ENCODE measurements at places on chromosomes 2 and 18.

- DNase-seq: no peak
Observed at GRCh38 chr2:74039611-74040010, 54.9 kb downstream of the TET3 start.

DNA sequence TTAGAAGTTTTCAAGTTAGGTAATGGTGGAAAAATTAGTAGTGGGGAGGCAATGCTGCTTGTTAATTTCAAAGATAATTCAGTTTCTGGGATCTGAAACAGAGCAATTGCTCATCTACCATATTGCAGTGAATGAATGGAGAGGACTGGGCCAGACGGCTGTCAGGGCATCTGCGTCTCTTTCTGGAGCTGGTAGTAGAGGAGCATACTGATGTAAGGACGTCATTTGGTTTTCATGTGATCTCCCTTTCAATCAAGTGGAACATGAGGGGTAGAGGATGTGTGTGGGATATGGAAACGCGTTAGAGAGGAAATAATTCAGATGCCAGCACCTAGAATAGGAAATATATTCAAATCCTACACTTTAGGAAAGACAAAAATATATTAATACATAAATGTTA, 490.3 kb downstream of the ADCYAP1 start:
- no peak for DNase-seq

DNA sequence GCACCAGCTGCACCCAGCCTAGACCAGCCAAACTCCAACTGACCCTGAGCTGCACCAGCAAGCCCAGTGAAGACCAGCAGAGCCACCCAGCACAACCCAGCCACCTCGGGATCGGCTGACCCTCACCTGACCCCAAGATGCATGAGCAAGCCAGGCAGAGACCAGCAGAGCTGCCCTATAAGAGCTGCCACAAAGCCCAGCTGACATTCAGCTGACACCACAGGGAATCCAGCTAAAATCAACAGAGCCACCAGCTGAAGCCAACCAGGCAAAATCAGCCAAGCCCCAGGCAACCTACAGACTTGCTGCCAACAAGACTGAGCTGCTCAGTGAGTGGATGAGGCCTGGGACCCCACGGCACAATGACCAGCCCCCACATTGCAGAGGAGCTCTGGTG, 54.6 kb downstream of the CYP27C1 start:
- DNase-seq: no peak

- DNase-seq: no peak
Observed at GRCh38 chr2:182266909-182267308, 159.9 kb downstream of the PDE1A start.

DNA sequence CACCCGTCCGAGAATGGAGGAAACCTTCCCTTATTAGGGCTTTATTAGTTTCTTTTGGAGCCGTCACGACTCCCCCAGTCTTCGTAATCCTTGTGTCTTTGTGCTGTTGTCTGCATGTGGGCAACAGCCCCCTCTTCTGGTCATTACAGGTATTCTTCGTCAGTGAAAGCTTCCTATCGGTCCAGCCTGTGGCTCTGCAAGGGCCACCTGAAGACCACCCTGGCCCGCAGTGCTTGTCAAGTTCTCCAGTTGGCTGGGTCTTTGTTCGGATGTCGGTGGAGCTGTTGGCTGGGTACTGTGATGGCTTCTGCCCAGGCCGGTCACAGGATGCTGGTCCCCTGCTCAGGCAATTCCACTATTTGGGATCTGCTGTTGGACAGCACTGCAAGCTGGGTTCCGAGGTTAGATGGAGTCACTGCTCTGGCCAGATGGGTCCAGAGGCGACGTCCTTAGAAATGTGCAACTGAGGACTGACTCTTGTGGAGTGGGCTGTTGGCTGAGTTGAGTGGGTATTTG, 19.2 kb downstream of the E2F6 start:
- no peak for DNase-seq

- no peak for DNase-seq
Observed at GRCh38 chr2:7440977-7441376, 523.8 kb downstream of the RNF144A start.

GRCh38 chr2:240388471-240389301, 46.8 kb upstream of the GPC1 start:
- DNase-seq: no peak

- DNase-seq: no peak
Observed at GRCh38 chr2:33033606-33034081, 86.9 kb downstream of the LTBP1 start.

DNA sequence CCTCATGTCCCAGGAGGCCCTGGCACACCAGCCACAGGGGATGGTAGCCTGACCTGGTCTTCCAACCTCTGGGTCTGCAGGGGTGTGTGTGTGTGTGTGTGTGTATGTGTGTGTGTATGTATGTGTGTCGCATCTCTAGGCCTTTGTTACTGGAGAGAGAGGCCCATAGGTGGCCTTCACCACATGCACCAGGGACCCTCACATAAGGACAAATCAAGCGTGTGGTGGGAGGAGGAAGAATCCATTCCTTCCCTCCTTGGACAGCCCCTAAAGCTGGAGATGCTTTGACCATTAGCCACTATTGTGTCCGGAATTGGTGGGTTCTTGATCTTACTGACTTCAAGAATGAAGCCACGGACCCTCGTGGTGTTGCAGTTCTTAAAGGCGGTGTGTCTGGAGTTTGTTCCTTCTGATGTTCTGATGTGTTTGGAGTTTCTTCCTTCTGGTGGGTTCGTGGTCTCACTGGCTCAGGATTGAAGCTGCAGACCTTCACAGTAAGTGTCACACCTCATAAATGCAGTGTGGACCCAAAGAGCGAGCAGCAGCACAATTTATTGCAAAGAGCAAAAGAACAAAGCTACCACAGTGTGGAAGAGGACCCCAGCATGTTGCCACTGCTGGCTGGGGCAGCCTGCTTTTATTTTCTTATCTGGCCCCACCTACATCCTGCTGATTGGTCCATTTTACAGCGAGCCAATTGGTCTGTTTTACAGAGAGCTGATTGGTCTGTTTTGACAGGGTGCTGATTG, 104.1 kb downstream of the DDX1 start:
- no peak for DNase-seq

DNA sequence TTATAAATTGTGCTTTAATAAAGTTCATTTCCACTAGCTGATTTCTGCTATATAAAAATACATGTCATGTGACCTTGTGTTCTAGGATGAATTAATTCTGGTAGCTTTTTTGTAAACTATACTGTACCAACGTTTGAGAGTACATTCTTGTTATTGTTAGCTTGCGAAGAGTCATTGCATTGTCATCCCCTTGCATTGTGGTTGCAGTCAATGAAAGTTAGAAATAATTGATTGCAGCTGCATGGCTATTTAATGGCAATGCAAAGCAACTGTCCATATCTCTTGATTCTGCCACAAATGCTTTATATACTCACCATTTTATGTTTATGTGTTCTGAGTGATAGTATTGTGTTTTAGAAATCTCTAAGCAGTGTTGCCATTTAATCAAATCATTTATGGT, 91.6 kb downstream of the ZNF407 start:
- no peak for DNase-seq

DNA sequence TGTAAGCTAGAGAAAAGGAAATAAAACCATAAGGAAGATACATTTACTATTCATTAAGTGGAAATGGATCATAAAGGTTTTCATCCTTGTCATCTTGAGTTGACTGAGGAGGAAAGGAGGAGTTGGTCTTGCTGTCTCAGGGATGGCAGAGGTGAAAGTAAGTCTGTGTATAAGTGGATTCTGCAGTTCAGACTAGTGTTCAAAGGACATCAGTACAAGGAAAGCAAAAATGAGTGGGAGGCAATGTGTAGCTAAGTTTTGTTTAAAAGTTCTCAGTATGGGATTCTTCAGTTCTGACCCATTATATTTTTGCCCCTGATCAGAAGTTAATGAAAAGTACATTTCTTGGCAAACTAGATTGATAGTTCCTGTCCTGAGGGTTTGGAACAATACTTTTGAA, 18.9 kb downstream of the SLC20A1 start:
- no peak for DNase-seq

GRCh38 chr2:201466050-201466675, 14.6 kb downstream of the STRADB start:
- no peak for DNase-seq

- DNase-seq: no peak
Observed at GRCh38 chr2:165032559-165032958, 77.2 kb upstream of the SLC38A11 start.

DNA sequence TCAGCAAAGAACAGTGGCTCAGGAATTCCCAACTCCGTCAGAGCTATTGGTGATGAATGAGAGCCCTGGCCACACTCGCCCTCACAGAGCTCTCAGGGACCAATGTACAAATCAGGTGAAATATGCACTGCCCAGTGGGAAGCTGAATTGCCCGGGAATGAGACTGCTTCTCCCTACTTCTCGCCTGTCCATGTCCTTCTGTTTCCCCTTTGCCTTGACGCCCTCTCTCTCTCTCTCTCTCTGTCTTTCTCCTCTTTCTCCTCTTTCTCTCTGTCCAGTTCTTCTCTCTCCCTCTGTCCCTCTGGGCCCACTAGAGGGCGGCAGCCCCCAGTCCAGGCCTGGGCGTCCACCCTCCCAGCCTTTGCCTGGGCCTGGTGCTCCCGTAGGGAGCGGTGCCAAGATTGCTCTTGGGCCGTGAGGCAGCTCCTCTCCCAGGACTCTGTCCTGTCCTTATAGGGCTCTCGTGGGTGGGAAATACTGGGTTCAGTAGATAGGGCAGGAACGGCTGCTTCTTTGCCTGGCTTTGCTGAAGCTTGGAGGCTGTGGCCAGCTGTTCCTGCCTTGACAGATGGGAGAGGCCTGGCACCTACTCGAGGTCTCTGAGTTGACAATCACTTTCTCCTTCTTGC, 28.4 kb upstream of the PUM2 start:
- DNase-seq: peak; percentile 73

DNA sequence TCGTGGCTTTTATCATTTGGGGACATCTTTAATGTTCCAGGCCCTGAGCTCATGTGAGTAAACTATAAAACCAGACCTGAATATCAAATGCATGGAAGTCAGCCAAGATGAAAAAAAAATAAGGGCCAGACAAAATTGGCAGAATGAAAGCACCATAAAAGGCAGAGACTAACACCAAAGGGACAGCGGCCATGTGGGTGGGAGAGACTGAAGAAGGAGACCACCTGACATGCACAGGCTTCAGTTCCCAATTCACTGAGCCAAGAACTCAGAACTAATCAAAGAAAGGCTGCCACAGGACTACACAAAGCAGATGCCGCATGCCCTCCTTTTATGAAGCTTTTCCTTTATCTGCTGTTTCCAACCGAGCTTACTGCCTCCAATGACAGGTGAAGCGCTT, 267.1 kb downstream of the RAD51AP2 start:
- no peak for DNase-seq

DNA sequence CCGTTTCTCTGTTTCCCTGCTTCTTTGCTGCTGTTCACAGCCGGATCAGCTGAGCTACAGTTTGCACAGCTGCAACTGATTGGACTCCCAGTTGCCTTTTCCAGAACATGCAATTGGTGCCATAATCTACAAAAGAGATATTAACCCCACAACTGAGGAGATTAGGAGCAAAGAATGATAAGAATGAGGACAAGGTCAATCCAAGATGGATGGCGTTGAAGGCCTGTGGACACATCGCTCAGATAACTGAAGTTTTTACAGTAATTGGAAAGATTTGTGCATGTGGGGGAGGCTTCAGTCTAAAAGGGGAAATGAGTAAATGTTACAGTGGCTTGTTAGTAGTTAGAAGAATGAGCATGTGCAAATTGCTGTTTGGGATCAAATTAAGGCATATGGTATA, 263.2 kb downstream of the TGIF1 start:
- no peak for DNase-seq

All from tibial nerve (tissue), 4 donors.